HCEC 1CT (cell line): ENCODE measurements at places on chromosomes 4 and X.

DNA sequence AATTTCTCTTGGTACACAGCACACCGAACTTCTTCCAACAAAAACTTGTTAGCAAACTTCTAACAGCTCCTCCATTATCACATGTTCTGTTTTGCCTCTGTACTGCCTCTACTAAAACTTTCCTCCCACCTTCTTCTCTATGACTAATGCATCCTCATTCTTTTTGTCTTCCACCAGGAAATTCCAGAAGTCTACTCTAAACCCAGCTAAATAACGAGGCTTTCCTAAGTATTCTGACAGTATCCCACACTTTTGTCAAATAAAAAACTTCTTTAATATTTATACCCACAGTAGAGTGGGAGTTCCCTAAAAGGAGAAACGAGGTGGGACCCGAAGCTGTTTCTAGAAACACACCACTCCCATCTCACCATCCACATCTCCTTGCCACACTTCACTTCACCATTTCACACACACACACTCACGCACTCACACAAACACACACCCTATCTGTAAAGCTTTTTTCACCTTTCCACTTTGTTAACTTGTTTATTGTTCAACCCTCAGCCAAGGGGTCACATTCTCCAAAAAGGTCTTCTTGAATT lies 280.3 kb downstream of the ARAP2 start:
- DNase-seq, result no peak

DNA sequence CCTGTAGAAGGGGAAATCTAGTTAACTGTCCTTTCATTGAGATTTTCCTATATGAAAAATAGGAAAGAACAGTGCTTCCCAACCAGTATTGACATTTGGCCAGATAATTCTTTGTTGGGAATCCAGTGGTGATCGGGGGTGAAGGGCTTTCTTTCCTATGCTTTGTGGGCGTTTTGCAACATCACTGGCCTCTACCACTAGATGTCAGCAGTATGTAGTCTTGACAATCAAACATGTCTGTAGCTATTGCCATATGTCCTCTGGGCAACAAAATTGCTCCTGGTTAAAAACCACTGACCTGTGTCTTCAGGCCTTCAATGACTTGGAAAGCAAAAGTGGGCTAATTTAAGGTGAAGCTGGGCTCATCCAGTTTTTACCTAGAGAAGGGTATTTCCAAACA lies 658.5 kb downstream of the DACH2 start:
- no peak for DNase-seq

DNA sequence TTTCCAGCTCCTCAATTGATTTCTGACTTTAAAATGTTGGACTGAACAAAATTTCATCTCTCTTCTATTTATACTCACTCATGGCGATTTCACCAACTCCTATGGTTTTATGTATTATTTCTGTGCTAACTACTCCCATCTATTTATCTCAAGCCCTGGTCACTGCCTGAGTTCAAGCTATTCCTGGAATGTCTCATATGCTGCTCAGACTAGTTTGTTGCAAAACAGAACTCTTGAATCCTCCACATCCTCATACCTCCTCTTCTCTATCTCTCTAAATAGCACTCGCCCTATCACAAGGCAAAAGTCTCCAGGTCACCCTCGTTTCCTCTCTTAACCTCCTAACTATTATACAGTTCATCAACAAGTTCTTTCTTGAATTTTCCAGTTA lies 19.0 kb upstream of the DDX60 start:
- DNase-seq, result no peak

- DNase-seq, result no peak
These were observed 23.0 kb upstream of the LIMCH1 start for GRCh38 chr4:41514766-41515481.

DNA sequence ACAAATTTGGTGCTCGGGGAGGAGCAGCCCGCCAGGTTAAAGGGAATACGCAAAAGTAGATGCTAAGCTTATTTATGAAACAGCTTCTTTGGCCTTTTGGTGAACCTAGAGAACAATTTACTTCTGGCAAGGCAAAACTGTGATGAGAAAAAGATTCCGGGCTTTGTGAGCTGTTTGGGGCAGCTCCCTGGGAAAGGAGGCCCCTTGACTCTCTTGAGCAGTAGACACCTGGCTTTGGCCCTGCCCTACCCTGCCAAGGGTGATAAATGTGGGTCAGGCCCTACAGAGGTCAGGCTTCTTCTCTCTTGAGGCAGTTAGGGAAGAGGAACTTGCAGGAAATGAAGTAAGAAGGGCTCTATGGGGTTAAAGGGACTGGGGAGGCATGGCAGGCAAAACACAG lies 509.6 kb downstream of the MID1IP1 start:
- DNase-seq, result no peak

DNA sequence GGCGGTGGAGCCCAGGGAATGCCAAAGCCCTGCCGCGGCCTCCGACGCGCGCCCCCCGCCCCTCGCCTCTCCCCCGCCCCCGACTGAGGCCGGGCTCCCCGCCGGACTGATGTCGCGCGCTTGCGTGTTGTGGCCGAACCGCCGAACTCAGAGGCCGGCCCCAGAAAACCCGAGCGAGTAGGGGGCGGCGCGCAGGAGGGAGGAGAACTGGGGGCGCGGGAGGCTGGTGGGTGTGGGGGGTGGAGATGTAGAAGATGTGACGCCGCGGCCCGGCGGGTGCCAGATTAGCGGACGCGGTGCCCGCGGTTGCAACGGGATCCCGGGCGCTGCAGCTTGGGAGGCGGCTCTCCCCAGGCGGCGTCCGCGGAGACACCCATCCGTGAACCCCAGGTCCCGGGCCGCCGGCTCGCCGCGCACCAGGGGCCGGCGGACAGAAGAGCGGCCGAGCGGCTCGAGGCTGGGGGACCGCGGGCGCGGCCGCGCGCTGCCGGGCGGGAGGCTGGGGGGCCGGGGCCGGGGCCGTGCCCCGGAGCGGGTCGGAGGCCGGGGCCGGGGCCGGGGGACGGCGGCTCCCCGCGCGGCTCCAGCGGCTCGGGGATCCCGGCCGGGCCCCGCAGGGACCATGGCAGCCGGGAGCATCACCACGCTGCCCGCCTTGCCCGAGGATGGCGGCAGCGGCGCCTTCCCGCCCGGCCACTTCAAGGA lies at the start of gene FGF2:
TSS of gene FGF2 (plus strand) at position 279 of the 705 bp plus-strand sequence. CDS start at position 623, 344 bp downstream.
- peak; percentile 28 for DNase-seq

DNA sequence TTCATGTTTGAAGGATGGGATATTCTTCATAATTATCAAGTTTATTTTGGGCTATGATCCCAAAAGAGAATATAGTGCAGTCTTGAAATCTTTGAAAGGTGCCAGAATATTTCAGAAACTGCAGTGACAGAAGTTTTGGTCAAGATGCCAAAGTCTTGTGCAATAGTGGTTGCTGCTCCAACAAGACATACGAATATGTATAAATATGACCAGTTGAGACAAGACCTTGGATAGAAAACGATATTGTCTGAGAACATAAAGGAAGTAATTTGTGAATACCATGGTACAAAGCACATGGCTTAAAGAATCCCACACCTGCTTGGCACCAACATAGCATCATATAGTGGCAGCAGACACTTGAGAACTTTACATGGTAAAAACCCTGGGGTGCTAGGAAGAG lies 48.6 kb upstream of the AMELX start:
- peak; percentile 4 for DNase-seq

GRCh38 chr4:31692399-31692940 lies 972.3 kb downstream of the PCDH7 start:
- DNase-seq, result no peak

DNA sequence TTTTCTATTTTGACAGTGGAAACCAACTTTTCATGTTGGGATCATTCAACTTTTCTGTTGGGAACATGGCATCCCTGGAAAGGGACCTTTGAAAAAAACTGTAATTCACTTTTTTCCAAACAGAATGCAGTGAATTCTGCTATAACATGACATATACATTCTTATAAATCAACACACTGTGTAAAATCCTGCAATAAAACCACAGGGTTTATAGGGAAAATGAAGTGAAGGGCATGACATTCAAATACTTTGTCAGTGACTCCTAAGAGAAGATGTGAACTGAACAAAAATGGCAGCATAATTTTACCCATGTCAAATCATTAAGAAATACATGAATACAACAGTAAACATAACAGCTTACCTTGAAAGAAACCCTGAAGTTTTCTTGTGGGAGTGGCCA lies 264.5 kb upstream of the ANKRD50 start:
- DNase-seq, result no peak

DNA sequence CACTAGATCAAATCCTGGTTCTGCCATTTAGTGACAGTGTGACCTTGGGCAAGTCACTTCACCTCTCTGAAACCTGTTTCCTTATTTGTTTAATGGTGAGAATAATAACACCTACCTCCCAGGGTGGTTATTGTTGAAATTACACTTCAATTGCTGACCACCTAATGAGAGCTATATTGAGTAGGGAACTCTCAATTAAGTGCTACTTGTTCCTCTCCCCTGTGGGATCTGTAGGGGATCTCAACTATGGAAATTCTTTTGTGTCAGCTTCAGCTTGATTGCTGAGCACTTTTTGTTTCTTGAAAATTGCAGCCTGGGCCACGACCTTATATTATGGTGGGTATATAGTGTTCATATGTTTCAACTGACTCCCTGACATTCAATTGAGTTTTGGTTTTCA lies 102.1 kb downstream of the SHROOM4 start:
- no peak for DNase-seq

DNA sequence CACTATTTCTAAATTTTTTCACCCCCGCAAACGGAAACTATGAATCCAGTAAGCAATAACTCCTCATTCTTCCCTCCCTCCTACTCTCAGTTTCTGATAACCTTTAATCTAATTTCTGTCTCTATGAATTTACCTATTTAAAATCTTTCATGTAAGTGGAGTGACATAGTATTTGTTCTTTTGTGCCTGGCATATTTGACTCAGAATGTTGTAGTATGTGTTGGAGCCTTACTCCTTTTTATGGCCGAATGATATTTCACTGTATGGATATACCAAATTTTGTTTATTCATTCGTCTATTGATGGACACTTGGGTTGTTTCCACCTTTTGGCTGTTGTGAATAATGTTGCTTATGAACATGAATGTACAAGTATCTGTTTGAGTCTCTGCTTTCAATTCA lies 61.1 kb upstream of the C1GALT1C1 start:
- DNase-seq, result no peak

DNA sequence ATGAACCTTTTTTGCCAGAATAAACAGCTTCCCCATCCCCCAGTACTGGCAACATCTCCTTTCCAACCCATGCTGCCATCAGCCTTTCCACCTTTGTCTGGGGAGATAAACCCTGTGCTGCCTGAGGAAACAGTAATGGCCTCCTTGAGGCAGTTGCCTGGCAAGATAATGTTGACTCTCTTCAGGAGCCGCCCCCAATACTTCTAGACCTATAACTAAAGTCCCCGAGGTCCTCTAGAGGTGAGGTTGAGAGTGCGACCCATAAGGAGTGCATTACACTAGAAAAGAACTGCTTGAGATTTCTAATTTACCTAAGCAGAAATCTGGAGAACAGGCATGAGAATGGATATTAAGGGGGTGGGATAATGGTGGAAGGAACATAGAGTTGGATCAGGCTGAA lies 963.2 kb upstream of the PCDH7 start:
- no peak for DNase-seq

- DNase-seq, result no peak
These were observed 148.9 kb upstream of the GALNT7 start for GRCh38 chr4:173019664-173020063.

GRCh38 chrX:154354013-154354412 lies 20.4 kb downstream of the FLNA start:
- peak; percentile 1 for DNase-seq

DNA sequence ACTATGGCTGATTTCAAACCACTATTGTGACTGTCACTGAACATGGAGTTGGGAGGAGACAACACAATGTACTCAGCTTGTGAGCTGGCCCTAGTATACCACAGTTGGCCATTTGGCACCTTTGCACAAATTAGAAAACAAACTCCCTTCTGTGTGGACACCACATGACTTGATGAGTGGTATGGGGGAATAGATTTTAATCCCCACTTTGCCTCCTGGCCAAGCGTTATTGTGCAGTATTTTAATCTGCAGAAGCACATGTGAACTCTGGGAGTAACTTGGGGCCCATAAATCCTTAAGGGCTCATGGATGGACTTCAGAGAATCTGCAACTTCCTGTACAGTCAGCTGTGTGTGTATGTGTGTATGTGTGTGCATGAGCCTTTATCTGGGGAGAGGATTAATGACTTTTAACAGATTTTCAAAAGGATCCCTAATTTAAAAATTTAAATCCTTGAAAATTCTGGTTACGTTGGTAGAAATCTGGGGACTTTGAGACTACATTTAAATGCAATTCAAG lies 105.0 kb upstream of the PAQR3 start:
- DNase-seq, result no peak

- DNase-seq, result no peak
These were observed 110.9 kb downstream of the HDAC8 start for GRCh38 chrX:72461766-72462165.

- DNase-seq, result no peak
These were observed 21.3 kb downstream of the QDPR start for GRCh38 chr4:17490575-17491059.

GRCh38 chrX:108224218-108224617 lies 132.6 kb downstream of the ATG4A start:
- DNase-seq, result no peak

DNA sequence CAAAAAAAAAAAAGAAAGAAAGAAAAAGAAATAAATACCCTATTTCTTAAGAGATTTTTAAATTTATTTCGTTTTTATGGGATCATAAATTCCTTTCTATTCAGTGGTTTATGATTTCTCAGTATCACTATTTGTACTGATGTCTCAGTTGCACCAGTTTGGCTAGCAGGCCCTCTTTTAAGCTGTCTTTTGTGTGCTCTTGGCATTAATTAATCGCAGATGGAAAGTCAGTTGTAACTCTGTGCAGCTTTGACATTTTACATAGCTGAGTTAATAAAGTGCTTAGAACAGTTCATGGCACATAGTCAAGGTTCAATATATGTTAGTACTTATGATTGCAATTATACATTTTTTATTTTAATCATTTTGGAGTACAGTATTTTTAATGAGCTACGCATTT lies 123.7 kb upstream of the NUDT6 start:
- DNase-seq, result no peak

DNA sequence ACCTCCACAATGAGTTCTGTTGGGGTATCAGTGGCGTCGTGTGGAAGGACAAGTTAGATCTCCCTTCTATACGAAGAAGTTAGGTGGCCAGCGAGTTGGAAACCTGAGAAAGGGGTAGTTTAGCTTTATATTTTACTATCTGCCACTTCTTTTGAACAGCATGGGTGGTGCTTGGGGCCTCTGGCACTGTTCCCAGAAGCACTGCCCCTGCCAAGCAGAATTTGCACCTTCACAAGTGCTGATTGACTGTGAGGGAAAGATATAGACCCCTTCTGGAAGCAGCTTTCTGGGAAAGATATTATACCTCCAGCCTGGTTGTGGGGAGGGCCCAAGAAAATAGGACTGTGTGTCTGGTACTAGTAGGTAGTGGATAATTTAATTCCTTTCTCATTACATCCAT lies 246.9 kb downstream of the FBXO8 start:
- no peak for DNase-seq

- peak; percentile 2 for DNase-seq
These were observed 226.7 kb upstream of the PRKX start for GRCh38 chrX:3940000-3940610.

GRCh38 chrX:15719324-15719968 lies 18.6 kb upstream of the CA5B start:
- DNase-seq, result no peak

- peak; percentile 68 for DNase-seq
These were observed 28.3 kb upstream of the AP1S2 start for GRCh38 chrX:15882704-15883539.
